Mesendoderm (in vitro differentiated cells): ENCODE measurements at places on chromosomes 16 and 17.

DNA sequence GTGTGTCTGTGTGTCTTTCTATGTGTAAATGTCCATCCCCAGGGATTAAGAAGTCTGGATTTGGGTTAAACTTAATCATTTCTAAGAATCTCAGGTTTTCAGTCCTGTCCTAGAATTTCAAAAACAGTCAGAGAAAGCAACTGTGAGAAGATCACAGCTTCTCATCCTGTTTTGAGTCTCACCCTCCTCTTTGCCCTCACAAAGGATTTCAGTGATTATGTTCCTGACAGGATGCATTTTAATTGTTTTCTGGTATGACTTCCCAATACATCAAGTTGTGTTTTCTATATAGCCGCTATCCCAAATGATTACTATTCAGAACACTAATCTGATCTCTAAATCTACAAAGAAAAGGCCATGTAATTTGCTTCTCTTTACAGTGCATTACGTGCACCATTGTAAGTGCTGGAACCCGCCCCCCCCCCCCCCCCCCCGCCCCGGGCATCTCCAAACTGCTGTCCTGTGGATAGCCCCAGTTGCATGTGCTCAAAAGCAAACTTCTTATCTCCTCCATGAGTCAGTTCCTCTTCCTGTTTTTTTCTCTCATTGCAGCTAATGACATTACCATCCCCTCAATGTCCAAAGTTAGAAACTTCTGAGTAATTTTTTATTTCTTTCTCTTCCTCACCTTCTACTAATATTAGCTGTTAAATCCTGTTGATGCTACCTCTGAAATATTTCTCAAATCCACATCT is 73.9 kb downstream of the CDH13 start:
- H3K27me3 ChIP-seq: no peaks in the 10 kb centered on the region
- no peak overlapping the region for H3K27ac ChIP-seq
- H3K4me1 ChIP-seq: no peaks in the 10 kb centered on the region
- no peaks in the 10 kb centered on the region for H3K36me3 ChIP-seq
- DNase-seq: no peak
- no peak overlapping the region for H3K4me3 ChIP-seq

DNA sequence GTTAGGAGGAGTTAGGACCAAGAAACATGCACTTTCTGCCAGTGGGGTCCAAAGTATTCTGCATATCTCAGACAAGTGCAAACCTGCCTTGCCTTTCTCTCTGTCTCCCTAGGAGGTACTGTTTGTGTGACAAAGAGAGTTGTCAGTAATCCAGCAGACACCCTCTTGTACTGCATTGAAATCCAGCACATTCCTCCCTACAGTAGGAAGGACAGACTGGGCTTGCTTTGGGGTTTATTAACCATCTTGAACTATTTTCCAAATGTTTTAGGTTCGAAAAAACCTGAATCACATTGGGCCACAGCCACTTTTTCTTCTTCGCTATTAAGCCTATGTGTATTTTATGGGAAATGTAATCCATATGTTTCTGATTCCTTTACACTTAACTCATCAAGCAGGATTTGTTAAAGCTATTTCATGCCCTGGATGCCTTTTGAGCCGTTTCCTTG is 204.2 kb upstream of the KCNJ16 start:
- H3K27me3 ChIP-seq: no peaks in the 10 kb centered on the region
- peak; percentile 72 for DNase-seq
- H3K4me3 ChIP-seq: no peak overlapping the region
- H3K27ac ChIP-seq: no peak overlapping the region
- H3K4me1 ChIP-seq: peaks cover 5% of the 10 kb centered on the region
- H3K36me3 ChIP-seq: no peaks in the 10 kb centered on the region

DNA sequence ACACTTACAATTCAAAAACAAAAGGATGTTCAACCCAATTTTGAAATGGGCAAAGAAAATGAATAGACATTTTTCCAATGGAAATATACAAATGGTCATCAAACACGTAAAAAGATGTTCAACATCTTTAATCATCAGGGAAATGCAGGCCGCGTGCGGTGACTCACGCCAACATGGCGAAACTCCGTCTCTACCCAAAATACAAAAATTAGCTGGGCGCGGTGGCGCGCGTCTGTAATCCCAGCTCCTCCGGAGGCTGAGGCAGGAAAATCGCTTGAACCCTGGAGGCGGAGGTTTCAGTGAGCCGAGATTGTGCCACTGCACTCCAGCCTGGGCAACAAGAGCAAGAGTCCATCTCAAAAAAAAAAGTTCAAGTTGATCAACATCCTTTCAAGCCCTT is 1.8 kb upstream of the CLUAP1 start:
- no peak overlapping the region for H3K4me3 ChIP-seq
- H3K36me3 ChIP-seq: no peaks in the 10 kb centered on the region
- H3K27me3 ChIP-seq: no peaks in the 10 kb centered on the region
- H3K4me1 ChIP-seq: peaks cover 2% of the 10 kb centered on the region
- DNase-seq: no peak
- no peak overlapping the region for H3K27ac ChIP-seq

DNA sequence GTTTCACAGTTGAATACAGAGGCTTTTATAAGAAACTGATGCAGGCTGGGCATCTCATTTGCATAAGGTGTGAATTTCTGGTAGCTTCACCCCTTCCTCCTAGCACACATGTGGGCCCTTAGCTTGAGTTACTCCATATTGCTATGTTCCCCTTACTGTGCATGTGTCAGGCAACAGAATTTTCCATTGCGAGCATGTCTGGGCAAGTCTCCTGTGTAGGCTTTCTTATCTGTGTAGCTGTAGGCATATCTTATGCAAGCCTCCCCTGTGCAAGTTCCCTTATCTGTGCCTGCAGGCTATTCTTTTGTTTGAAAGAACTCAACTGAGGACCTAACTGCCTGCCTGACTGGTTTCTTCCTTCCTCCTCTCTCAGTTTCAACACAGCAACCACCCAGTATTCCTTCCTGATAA is 597.4 kb upstream of the CDH5 start:
- H3K4me3 ChIP-seq: no peak overlapping the region
- DNase-seq: peak; percentile 91
- no peaks in the 10 kb centered on the region for H3K27me3 ChIP-seq
- H3K27ac ChIP-seq: peak overlapping the region; percentile 51

- no peaks in the 10 kb centered on the region for H3K27me3 ChIP-seq
- no peak for DNase-seq
- H3K27ac ChIP-seq: no peak overlapping the region
- no peak overlapping the region for H3K4me3 ChIP-seq
Observed at GRCh38 chr17:3739422-3740124, 15.9 kb downstream of the HASPIN start.

GRCh38 chr17:57957886-57958285 is 2.7 kb upstream of the CUEDC1 start:
- no peak overlapping the region for H3K27ac ChIP-seq
- H3K36me3 ChIP-seq: no peaks in the 10 kb centered on the region
- H3K27me3 ChIP-seq: no peaks in the 10 kb centered on the region

- no peak overlapping the region for H3K27ac ChIP-seq
- peaks cover 3% of the 10 kb centered on the region for H3K4me1 ChIP-seq
- H3K27me3 ChIP-seq: no peaks in the 10 kb centered on the region
- no peak overlapping the region for H3K4me3 ChIP-seq
Observed at GRCh38 chr16:69402439-69402838, 16.6 kb upstream of the TERF2 start.

- no peaks in the 10 kb centered on the region for H3K36me3 ChIP-seq
- H3K27ac ChIP-seq: no peak overlapping the region
- no peaks in the 10 kb centered on the region for H3K27me3 ChIP-seq
Observed at GRCh38 chr17:9998060-9998459, 93.0 kb upstream of the RCVRN start.

DNA sequence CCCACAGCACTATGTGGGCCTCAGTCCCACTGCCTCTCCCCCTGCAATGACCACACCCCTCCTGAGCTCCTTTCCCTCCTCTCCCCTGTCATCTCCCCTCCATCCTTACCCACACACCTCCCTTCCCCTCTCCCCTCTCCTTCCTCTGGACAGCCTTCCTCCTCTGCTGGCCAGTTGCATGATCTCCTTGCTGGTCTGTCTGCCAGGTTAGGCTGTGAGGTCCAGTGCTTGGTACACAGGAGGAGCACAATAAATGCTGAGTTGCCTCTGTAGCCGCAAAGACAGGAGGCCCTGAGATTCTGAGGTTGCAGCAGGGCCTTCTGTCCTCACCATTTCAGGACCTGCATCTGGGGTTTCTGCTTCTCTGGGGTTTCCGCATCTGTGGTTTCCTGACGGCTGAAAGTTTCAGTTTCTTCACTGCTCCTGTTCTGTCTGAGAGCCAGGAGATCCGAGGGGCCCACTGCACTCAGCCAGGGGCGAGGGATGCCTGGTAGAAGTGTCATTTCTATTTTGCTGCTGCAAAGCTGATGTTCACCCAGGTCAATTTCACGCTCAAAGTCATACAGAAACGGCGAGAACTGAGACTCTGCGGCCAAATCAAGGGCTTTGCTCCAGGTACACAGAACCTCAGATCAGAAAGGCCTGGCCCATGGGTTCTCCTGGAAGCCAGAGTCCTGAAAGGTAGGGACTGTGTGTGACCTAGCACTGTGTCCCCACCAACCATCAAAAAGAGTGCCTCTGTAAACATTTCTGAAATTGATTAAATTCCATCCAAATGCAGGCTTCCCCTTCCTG is 4.6 kb upstream of the SLC12A3 start:
- DNase-seq: no peak
- H3K4me1 ChIP-seq: peaks cover 18% of the 10 kb centered on the region
- H3K27ac ChIP-seq: peak overlapping the region; percentile 62
- no peaks in the 10 kb centered on the region for H3K36me3 ChIP-seq
- H3K27me3 ChIP-seq: no peaks in the 10 kb centered on the region
- no peak overlapping the region for H3K4me3 ChIP-seq

DNA sequence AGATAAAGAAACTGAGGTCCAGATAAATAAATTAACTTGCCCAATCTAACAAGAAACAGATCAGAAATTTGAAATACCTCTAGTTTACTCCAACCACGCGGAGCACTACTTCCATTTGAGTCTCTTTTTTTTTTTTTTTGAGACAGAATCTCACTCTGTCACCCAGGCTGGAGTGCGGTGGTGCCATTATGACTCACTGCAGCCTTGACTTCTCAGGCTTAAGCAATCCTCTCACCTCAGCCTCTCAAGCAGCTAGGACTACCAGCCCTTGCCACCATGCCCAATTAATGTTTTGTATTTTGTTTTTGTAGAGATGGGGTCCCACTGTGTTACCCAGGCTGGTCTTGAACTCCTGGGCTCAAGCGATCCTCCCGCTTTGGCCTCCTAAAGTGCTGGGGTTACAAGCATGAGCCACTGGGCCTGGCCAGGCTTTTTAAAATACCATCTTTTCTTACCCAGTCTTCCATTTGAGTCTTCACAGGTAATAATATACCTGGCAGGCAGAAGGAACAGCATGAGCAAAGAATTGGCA is 3.3 kb upstream of the NACA2 start:
- H3K27ac ChIP-seq: no peak overlapping the region
- no peaks in the 10 kb centered on the region for H3K36me3 ChIP-seq
- H3K27me3 ChIP-seq: no peaks in the 10 kb centered on the region
- no peaks in the 10 kb centered on the region for H3K4me1 ChIP-seq
- no peak for DNase-seq

- H3K27ac ChIP-seq: no peak overlapping the region
- H3K27me3 ChIP-seq: no peaks in the 10 kb centered on the region
- no peaks in the 10 kb centered on the region for H3K4me1 ChIP-seq
- no peaks in the 10 kb centered on the region for H3K36me3 ChIP-seq
- H3K4me3 ChIP-seq: no peak overlapping the region
Observed at GRCh38 chr16:86990451-86990850, 326.7 kb downstream of the C16orf95 start.

DNA sequence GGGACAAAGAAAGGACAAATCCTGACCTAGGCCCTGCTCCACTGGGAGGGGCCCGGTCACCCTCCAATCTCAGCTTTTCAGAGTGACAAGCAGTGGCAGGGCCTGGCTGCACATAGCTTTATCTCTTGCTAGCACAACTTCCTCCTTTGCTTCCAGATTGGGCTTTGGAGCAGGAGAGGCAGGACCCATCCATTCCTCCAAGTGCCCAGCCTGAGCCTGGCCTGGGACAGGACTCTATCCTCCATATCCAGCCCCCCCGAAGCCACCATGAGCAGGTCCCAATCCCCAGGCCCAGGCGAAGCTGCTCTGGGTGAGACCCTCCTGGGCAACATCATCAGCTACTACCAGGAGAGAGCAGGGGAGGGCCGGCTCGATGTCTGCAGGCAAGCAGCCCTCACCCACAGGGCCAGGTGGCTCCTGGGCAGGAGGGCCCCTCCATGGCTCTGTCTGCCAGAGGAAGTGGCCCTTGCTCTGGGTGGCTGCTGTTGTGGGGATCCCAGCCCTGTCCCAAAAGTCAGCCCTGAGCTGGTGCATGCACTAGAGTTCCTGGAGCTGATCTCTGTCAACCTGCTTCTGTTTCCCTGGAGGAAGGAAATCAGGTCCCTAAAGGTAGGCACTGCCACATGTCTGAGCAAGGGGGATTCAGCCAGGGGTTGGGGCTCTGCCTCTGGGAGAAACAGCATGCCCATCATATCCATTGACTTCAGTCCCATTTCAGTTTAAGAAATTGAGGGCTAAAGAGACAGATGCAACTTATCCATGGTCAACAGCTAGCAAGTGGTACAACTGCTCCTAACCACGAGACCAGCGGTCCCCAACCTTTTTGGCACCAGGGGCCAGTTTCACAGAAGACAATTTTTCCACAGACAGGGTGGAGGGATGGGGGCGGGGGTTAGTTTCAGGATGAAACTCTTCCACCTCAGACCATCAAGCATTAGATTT is 58.9 kb downstream of the TK2 start:
- no peaks in the 10 kb centered on the region for H3K36me3 ChIP-seq
- no peak for DNase-seq
- no peak overlapping the region for H3K4me3 ChIP-seq

- H3K27ac ChIP-seq: no peak overlapping the region
- no peaks in the 10 kb centered on the region for H3K4me1 ChIP-seq
- no peak overlapping the region for H3K4me3 ChIP-seq
- DNase-seq: no peak
- H3K27me3 ChIP-seq: no peaks in the 10 kb centered on the region
Observed at GRCh38 chr17:8806253-8806925, 7.2 kb upstream of the MFSD6L start.

DNA sequence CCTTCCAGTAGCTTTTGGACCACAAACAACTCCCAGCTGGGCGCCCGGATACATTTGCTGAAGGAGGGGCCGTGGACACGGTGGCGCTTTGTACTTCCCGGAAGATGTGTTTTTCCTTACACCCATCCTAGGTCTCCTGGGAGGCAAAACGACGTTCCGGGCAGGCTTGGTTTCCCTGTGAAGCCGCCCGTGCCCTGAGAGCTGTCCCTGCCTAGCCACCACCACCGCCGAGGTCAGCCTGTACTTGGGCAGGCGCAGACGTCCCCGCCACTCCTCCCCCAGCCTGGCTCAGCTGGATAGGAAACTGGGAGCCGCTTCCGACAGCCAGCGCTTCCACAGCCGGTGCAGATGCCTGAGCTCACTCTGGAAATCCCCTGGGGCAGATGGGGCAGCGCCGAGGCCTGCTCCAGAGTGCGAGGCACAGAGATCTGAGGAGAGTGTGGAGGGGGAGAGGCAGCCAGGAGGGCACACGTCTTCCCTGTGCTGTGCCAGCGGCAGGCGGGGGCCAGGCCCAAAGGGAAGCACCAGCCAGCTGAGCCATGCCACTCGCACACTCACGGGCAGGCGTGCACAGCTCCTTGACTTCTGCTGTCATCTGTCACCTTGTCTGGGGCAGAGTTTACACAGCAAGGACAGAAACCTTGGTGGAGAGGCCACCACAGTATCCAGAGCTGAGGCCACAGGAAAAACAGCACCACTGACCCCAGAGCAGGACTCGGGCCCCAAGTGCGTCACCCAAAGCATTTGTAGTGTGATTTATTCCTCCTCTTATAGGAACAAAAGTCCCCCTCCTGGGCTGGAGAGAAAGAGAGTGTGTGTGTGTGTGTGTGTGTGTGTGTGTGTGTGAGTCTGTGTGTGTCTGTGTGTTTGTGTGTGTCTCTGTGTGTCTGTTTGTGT is 3.0 kb downstream of the RHBDF2 start:
- no peak overlapping the region for H3K4me3 ChIP-seq
- H3K27ac ChIP-seq: peak overlapping the region; percentile 9
- H3K27me3 ChIP-seq: no peaks in the 10 kb centered on the region
- no peaks in the 10 kb centered on the region for H3K36me3 ChIP-seq
- H3K4me1 ChIP-seq: peaks cover 22% of the 10 kb centered on the region
